MCF 10A (cell line): ENCODE measurements at places on chromosomes 6 and 20. TPM values are rescaled to one million over a fixed set of nuclear protein-coding genes. Genes with fewer than 3 reads are reported as not detected.

Gene SIRPD
- not detected in 2 replicates for total RNA-seq

DNA sequence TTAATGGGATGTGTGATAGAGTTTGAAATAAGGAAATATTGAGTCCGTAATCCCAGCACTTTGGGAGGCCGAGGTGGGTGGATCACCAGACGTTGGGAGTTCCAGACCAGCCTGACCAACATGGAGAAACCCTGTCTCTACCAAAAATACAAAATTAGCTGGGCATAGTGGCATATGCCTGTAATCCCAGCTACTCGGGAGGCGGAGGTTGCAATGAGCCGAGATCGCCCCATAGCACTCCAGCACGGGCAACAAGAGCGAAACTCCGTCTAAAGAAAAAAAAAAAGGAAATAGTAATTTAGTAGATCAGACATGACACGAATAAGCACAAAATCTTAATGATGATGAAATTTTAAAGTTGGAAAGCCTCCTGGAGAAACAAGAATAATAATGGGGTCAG lies 14.8 kb downstream of the GJA1 start:
- DNase-seq, result no peak

- DNase-seq, result peak; percentile 61
These were observed 122.3 kb downstream of the BANF2 start for GRCh38 chr20:17822039-17822438.

Gene ATAT1
- 6.4 and 8.6 TPM in 2 replicates for total RNA-seq

DNA sequence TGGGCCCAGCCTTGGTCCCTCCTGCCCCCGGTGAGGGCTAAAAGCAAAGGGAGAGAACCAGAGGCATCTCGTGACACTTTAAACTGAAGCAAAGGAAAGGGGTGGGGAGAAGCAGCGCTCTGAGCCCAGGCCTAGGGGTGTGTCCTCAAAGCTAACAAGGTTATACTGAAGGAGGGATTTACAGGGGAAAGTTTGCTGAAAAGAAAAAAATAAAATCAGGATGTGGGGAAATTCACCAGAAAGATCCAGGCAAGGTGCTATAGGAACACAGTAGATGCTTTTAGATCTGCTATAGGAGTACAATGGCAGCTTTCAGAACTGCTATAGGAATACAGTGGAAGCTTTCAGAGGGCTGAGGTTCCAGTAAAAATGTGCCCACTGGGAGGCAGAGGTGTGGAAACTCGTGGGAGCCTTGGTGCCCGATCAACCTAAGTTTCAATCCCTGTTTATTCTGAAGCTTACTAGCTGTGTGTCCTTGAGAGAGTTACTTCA lies at the start of gene COL9A1:
Gene COL9A1, minus strand, starts transcription at position 51 of the 492 bp plus-strand sequence. CDS start 160 bp downstream, outside the sequence.
- no peak for DNase-seq

GRCh38 chr20:59845472-59845871 lies 88.0 kb downstream of the SYCP2 start:
- no peak for DNase-seq

GRCh38 chr6:88378639-88379038 lies 212.5 kb upstream of the CNR1 start:
- peak; percentile 22 for DNase-seq

Gene PDYN
- total RNA-seq, result not detected in 2 replicates

DNA sequence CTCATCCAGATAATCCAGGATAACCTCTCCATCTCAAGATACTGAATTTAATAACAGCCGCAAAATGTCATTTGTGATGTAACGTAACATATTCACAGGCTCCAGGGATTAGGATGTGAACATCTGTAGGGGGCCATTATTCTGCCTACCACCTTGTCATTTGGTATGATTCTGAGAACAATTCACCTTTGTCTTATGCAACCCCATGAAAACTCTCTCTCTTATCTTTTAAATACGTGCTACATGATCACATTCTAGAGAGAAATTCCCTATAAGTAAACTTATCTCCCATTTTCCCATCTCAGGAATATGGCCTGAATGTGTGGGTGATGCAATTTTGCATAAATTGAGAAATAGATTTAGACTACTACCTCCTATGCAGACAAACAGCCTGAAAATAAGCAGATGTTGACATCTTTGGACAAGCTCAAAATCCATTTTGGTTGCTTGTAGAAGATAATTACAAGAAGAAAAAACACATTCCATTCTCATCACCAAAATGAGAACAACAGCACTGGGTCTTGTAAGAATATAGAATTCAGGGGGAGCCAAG lies 255.4 kb upstream of the STXBP5 start:
- no peak for DNase-seq

- no peak for DNase-seq
These were observed 537.4 kb downstream of the PTPRT start for GRCh38 chr20:42652266-42652665.

DNA sequence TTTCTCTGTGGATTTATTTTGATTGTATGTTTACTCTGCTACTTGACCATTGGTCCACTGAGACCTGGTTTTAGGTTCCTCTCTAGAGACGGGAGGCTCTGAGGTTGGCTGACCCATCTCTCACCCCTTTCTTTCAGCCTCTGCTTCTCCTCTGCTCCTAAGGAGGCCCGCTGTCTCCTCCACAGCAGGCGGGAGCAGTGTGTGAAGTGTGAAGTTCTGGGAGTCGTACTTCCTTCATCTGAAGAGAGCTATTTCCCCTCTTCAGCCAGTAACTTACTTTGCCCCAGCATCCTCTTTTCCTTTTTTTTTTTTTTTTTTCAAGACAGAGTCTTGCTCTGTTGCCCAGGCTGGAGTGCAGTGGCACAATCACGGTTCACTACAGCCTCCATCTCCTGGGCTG lies 21.1 kb downstream of the PDRG1 start:
- no peak for DNase-seq

DNA sequence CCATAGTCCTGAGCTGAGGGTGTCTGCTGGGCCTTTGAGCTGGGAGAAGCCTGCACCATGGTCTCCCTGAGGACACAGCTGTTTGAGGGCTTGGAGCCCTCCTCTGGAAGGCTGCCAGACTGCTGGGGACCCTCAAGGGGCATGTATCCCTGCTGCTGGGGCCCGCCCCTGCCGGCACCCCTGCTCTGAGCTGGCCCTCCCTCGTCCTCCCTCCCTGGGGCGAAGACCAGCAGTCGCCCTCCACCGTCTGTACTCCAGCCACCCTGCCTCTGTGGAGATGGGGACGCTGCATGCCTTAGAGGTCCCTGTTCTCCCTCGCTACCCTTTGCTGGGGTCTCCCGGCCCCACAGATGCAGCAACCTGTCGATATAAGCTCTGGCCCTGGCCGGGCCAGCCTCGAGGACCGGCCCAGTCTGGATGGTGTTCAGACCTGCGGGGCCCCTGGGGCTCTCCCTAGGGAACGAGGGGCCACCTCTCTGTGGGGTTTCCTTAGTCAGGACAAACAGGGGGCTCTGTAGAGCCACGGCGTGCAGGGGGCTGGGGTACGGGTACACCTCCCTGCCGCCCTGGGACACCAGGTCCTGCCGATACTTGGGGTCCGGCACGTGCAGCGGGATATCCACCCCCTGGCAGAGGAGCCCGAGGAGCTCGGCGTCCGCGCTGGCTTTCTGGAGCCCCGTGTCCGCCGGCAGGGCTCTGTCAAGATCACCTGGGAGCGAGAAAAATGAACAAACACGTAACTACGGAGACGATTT lies 11.0 kb downstream of the DACT2 start:
- DNase-seq, result no peak

DNA sequence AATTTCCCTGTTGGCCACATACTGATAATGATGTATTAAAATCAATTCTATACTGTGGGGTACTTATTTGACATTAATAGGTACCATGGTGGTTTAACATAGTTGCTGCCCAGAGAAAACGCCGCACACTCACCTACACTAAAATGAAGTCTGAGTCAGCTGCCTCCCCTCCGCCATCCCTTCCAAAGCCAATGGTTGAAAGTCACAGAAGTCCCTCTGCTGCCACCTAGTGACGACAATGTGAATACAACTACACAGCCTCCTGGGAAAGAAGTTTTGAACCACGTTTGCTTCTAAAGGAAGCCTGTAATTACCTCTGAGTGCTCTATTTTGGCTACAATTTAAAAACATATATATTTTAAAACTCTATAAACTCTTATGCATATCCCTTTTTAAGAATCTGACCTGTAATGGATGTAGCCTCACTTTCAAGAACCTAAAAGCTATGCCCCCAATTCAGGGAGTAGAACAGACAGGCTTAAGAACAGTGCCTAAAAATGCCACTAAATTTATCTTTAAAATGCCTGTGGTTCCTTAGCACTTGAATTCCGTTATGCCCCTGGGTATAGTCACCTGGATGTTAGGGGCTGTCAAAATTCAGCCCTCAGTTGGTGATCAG lies 20.6 kb upstream of the ECI2 start:
- peak; percentile 91 for DNase-seq

GRCh38 chr20:22412977-22413868 lies 171.1 kb downstream of the FOXA2 start:
- no peak for DNase-seq

- no peak for DNase-seq
These were observed 77.7 kb downstream of the EFHC1 start for GRCh38 chr6:52497652-52498408.

Gene PPARD
- total RNA-seq, result 13.8 and 16.8 TPM in 2 replicates
